Stromal cell of bone marrow (primary cell): ENCODE measurements at places on chromosomes 13 and 19.
A peak's percentile ranks its signal among the peaks of the same experiment; 100 is the strongest.

DNA sequence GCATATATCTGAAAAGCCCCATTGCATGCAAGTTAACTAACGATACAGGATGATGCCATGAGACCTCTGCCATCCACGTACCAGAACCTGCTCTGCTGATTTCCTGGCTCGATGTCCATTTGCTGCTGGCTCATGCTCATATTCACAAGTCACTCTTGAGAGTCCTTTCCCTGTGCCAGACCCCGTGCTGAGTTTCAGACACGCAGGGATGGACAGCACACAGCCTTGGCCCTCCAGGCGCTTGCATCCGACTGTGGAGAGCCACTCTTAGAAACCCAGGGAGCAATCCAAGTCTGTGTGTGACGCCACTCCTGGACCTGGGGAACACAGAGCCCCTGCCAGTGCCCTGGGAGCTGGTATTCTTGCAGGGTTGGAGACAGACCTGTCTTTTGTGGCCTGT, 37.6 kb upstream of the TSHZ3 start:
- no peak for DNase-seq

- peak; percentile 82 for DNase-seq
Measured at GRCh38 chr19:46713781-46714443, 3.0 kb downstream of the PRKD2 start.

DNA sequence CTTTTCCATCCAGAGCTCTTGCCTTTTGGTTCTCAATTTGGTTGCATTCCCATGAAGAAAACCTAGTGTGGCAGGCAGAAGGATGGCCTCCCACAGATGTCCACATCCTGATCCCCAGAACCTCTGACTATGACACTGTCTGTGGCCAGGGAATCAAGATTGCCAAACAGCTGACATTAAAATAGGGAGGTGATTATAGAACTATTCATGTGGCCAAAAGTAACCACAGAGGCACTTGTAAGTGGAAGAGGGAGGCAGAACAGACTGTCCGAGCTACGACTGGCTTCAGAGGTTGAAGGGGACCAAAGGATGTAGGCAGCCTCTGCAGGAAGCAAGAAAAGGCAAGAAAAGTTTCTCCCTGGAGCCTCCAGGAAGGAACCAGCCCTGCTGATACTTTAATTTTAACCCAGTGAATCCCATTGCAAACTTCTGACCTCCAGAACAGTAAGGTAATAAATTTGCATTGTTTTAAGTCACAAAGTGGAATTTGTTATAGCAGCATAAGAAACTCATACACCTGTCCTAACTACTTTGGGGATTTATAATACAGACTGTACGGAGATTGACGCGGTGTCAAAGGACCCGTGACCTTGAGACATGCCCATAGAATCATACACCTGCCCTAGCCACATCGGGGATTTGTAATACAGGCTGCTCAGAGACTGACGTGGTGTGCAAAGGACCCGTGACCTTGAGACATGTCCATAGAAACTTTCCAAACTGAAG, 106.5 kb downstream of the ATP11A start:
- no peak for DNase-seq

GRCh38 chr13:83350569-83350968, 531.7 kb downstream of the SLITRK1 start:
- peak; percentile 38 for DNase-seq

DNA sequence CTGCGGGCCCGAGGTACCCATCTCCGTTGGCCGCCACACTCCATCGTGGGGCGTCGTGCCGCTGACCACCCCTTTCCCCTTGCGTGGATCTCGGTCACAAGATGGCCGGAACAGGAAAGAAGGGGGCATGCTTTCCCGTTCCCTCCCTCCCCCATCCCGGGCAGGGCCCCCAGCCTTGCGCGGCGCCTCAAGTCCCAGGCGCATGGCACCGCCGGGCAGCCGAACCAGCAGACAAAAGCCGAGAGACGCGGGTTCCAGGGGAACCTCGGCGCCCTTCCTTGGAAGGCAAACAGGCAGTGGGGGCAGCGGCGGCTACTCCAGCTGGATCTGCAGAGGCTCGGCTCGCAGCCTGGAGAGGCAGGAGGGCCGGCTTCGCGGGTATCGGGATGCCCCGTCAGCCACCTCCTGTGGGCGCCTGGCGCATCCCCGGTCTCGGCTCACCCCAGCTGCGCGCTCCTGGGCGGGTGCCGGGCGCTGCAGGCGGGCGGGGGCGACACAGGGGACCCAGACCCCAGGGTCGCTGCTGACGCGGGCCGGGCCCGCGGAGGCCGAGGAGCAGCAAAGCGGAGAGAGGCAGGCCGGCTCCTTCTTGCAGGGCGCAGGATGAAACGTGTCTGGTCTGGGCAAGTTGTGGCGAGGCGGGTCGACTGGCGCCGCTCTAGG, 439 bp downstream of the DZIP1 start:
- no peak for DNase-seq

DNA sequence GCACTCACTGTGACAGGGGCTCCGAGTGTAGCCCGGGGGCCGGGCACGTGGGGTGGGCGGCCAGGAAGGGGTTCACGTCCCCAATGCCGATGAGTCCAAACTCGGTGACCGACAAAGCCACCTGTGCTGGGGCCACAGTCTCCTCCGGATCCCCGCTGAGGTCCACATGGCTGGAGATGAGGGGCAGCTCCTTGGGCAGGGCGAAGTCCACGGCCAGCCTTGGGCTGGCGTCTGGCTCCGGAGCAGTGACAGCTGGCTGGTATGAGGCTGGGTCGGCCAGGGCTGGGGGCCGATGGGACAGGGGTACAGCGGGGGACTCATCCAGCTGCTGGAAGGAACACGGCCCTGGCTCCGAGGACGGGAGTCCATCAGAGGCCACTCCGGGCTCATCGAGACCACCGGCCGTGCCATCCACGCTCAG, 15.9 kb upstream of the PLPP2 start:
- DNase-seq = no peak

GRCh38 chr19:38759590-38760003, 13.7 kb downstream of the LGALS7 start:
- no peak for DNase-seq
